ENCODE measurements at places on chromosomes 2 and 18.

DNA sequence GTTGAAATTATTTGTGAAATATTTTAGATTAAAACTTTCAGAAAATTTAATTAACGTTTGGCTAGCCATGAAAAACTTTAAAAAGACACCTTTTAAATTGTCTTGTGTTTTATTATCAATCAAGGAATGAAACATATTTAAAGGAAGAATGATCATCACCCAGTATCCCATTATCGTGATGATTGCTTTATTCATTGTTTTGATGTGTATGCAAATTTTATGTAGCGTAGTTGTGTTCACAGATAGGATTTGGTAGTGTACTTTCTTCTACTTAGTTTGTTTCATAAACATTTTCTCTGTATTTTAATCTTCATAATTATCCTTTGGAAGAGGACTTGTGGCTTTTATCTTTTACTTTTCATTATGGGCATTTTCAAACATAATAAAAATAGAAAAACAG lies 7.8 kb downstream of the GRHL1 start:
- no peak overlapping the region for H3K4me3 ChIP-seq
- no peak overlapping the region for H3K27ac ChIP-seq
- no peaks in the 10 kb centered on the region for H3K4me1 ChIP-seq
- DNase-seq, result no peak

GRCh38 chr2:134282629-134283400 lies 28.9 kb downstream of the MGAT5 start:
- H3K36me3 ChIP-seq, result no peaks in the 10 kb centered on the region
- peak; percentile 50 for DNase-seq
- H3K4me3 ChIP-seq, result no peak overlapping the region
- H3K27ac ChIP-seq, result peak overlapping the region; percentile 27
- no peaks in the 10 kb centered on the region for H3K27me3 ChIP-seq

DNA sequence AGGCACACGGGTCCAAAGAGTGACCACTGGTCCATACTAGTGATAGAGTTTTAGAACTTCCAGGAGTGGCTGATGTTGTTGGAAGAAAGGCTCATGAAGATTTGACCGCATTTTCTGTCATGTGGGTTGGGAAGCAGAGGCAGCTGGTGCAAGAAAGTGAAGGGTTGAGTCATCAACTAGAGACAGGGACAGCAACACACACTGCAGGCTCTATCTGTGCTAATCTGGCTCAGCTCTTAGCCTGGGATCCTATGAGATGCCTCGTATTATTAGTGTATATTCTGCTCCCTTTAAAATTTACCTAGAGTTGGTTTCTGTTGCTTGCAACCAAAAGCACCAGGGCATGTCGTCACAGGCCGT lies 2.5 kb upstream of the SH3RF3 start:
- no peak overlapping the region for H3K27ac ChIP-seq
- no peak for DNase-seq
- H3K27me3 ChIP-seq, result peaks cover 5% of the 10 kb centered on the region
- H3K4me3 ChIP-seq, result no peak overlapping the region

- H3K4me3 ChIP-seq, result no peak overlapping the region
- DNase-seq, result no peak
- no peaks in the 10 kb centered on the region for H3K27me3 ChIP-seq
- H3K36me3 ChIP-seq, result no peaks in the 10 kb centered on the region
These were observed 250.8 kb upstream of the DLGAP1 start for GRCh38 chr18:4705894-4706293.

- H3K36me3 ChIP-seq, result no peaks in the 10 kb centered on the region
- no peak overlapping the region for H3K4me3 ChIP-seq
- H3K27me3 ChIP-seq, result no peaks in the 10 kb centered on the region
- H3K27ac ChIP-seq, result no peak overlapping the region
- DNase-seq, result no peak
- no peaks in the 10 kb centered on the region for H3K4me1 ChIP-seq
These were observed 75.9 kb downstream of the SLC66A2 start for GRCh38 chr18:79875531-79875919.

GRCh38 chr2:169716238-169716886 lies 17.3 kb upstream of the KLHL23 start:
- H3K36me3 ChIP-seq, result no peaks in the 10 kb centered on the region
- H3K27me3 ChIP-seq, result no peaks in the 10 kb centered on the region
- H3K27ac ChIP-seq, result no peak overlapping the region

- DNase-seq, result no peak
- no peaks in the 10 kb centered on the region for H3K27me3 ChIP-seq
- H3K36me3 ChIP-seq, result no peaks in the 10 kb centered on the region
These were observed 26.5 kb downstream of the TCF23 start for GRCh38 chr2:27175330-27175729.

- peaks cover 19% of the 10 kb centered on the region for H3K36me3 ChIP-seq
- H3K4me3 ChIP-seq, result no peak overlapping the region
- no peak overlapping the region for H3K27ac ChIP-seq
- DNase-seq, result no peak
- H3K27me3 ChIP-seq, result no peaks in the 10 kb centered on the region
These were observed 504.2 kb downstream of the ARHGAP15 start for GRCh38 chr2:143633419-143633818.

DNA sequence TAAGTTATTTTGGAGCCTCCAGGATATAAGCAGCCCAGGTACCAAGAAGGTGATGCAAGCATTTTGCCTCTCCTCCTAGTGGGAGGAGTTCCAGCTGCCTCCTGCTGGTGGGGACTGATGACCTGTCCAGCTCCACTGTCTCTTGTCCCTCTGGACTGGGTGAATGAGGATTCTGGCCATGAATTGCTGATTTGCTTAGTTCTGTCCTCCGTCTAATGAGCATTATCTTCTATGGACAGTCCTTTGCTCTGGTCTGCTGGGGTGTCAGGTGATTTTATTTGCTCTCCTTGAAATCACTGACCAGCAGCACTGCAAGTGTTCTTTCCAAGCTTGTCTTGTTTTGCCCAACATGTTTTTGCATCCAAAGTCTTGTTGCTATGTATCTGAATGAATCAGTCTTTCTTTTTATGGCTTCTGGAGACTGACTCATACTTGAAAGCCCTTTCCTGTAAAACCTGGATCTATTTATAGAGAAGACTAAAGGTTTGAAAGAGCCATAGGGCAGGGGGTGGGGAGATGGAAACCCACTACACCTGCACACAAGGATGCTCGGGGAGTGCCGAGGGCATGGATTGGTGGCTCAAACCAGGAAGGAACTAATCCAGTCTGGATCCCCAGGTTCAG lies 40.5 kb upstream of the EFHD1 start:
- no peak for DNase-seq
- no peak overlapping the region for H3K27ac ChIP-seq
- H3K36me3 ChIP-seq, result no peaks in the 10 kb centered on the region
- H3K4me1 ChIP-seq, result no peaks in the 10 kb centered on the region

DNA sequence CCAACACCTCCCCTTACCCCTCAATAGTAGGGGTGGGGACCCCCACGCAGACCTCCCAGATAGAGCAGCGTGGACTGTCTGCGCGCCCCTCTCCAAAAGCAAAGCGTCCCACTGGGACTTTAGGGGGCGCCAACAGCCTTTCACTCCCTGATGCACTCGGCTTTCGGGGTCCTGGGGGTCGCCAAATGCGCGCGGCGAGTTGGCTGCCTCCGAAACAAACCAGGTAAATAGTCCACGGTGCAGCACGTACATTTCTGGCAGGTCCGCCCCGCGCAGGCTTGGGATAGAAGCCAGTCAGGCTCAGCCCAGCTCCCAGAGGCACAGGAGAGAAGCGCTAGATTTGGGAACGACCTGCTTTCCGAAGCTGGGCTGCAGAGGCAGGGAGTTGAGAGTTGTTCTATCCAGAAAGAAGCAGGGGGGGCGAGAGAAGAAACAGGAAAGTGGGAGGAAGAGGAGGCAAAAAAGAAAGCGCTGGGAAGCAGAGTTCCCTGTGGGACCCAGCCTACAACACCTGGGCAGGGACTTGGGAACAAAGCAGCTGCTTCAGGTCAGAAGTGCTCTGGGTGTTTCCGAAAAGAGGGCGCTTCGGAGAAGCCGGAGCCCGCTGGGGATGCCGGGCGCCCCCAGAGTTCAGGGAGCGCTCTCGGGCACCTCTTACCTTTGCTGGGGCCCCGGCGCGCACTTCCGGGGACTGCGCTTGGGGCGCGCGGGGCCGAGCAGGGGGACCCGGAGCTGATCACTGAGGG lies 544 bp downstream of the EVA1A start:
- H3K4me3 ChIP-seq, result no peak overlapping the region
- H3K27me3 ChIP-seq, result no peaks in the 10 kb centered on the region
- no peaks in the 10 kb centered on the region for H3K36me3 ChIP-seq
- no peak overlapping the region for H3K27ac ChIP-seq
- no peak for DNase-seq
- H3K4me1 ChIP-seq, result no peaks in the 10 kb centered on the region
